NCI-H524 treated with DMSO at 0.1 percent for 48 hours (cell line): ENCODE measurements at places on chromosomes 3 and 15.

DNA sequence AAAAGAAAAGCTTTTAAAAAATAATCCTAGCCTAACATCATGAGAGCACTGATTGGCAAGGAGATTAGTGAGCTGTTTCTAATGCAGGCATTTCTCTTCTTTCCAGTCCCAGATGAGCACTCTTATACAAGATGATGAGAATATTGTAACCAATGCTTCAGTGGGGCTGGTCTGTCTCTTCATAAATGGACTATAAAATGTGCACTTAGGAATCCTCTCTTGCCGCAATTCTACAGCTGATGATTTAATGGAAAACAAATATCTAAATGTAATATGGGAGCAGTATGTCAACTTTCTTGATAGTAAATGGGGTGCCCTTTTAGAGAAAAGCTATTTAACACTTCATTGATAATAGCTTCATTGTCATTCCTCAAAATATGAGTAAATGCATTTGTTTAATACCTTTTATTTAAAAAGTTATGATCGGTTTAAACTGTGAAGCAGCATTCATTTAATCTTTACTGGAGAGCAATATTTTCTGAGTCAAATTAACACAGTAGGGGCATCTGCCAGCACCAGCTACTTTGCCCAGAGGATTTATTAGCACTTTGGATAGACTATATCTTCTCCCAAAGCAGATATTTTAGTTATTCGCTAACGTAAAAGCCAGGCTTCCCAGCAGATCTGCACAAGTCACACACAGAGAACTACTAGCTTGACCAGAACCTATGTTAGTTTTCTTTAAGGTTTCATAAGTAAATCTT, 985.9 kb downstream of the DIPK2A start:
- no peak for DNase-seq

DNA sequence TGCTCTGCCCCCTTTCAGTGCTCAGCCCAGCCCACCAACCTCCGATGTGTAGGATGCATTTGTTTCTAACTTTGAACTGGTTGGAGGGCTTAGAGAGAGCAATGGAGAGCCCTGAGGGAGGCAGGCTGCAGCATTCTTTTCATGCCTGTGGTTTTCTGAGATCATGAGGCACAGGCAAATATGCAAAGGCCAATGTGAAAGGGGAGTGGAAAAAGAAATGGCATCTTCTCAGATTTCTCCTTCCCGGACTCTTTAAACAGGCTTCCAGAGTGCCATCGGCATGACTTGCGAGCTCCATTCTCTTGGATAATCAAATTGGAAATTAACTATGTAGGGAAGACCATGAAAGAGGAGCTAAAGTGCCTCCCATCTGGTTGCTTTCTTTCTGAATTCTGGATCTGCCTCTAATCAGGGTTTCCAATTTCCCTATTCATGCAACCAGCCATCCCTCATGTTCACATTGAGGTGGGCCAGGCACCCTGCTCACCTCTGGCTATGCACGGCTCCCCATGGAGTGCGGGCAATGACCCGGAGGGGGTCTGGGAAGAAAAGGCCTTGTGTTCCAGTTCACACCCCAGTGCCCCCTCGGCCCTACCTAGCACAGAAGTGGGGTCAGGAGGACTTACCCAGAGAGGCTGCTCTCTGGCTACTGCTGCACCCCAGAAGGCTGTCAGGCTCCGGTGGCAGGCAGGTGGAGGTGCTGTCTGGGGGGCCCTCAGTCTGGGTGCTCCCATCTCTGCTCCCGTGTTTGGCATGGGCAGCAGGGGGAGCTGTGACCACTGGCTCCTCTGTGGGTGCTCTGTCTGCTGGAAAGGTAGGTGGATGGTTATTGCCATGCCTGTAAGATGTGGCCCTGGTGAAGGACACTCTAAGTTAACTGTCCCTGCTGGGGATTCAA, 16.1 kb downstream of the AMOTL2 start:
- DNase-seq, result no peak

DNA sequence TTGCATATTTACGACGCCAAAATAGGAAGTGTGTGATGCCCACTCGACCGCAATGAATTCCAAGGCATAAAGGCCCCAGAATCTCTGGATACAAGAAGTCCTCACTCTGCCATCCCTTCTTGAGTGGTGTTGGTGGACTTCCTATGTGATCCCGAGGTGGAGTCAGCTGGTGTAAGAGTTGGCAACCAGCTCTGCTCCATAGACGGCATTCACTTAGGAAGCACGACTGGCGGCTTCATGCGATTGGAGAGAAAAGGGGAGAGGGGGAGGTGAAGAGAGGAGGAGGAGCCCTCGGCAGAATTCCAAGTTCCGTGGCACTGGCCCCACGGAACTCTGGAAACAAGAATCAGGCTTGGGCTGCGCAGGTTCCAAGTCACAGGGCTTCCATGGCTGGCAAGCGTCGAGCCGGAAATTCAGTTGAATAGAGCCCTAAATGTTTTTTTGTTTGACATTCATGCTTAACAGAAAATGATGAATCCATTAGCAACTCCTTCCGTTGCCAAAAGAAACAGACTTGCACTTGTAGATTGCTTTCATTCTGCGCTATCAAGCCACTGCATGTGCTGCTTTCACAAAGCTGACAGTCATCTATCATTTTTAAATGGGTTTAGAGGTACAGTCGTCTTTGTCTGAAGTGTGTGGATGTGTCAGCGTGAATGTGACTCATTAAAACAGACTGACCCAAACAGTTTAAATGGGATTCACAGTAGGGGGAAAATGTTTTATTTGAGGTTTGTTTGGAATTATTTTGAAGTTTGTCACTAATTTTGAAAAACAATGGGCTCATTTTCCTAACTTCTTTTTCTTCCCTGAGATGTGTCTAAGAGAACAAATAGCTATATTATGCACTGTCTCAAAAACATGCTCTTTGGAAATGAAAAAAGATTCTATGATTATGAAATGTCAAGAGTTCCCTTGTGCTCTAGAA, 428.3 kb upstream of the ATP11B start:
- no peak for DNase-seq

GRCh38 chr3:127394031-127394430, 106.2 kb upstream of the PRR20G start:
- no peak for DNase-seq

DNA sequence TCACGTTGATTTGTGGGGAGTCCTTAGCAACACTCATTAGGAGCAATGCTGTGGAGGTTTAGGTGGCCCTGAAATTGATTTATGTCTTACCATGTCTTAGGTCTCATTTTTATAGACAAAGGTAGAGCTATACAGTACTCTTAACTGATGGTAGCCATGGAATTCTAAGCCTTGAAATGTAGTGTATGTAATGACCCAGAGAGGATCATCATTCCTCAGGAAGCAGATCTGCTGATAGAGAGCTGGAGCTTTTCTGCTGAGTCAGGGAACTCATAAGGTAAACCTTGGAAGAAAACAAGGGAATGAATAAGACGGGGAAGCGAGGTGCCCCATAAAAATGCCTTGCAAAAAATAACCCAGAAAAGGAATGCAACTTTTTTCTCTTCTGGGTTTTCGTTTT, 34.0 kb upstream of the ZNF639 start:
- DNase-seq, result no peak

GRCh38 chr3:4336850-4337546, 33.8 kb downstream of the SETMAR start:
- no peak for DNase-seq

DNA sequence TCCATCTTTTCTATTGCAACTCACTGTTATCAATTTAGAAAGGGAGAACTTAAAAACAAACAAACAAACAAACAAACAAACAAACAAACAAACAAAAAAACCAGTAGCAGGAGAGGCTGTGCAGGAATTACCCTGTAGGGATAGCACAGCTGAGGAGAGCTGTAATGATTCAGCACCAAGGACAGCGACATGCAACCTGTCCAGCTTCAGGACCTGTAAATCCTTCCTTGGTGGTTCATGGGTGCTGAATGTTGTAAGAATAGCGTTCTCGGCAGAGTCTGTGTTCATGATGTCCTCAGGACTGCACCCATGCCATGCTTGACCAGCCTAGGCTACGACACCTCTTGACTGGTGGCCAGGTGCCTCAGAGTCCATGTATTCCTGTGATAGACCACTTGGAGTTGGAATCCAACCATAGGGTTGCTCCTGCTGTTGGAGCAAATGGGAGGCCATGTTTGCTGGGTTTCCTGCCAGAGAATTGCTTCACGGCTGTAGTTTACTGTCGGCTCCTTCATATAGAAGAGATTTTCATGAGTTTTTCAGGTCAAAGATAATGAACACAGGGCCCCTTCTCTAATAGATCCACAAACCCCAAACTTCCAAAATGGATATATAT, 65.9 kb downstream of the CACNA2D3 start:
- no peak for DNase-seq

DNA sequence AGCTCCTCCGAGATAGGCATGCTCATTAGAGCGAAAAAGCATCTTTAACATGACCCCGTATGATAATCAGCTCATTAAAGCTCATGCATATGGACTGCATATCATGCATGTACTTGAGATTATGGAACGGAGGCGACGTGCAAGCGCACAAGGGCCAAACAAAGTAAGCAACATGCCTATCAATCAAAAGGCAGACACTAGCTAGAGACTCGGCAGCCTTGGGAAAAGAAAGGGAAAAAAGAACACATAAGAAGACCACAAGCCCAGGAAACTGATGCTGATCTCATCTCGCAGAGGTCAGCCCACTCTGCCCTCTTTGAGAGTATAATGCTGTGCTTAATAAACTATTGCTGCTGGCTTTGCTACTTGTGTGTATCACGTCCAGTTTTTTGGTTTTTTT, 2.6 kb upstream of the ACOX2 start:
- DNase-seq, result no peak

- peak; percentile 76 for DNase-seq
Observed at GRCh38 chr3:40024526-40024925, 215.1 kb downstream of the MYRIP start.

DNA sequence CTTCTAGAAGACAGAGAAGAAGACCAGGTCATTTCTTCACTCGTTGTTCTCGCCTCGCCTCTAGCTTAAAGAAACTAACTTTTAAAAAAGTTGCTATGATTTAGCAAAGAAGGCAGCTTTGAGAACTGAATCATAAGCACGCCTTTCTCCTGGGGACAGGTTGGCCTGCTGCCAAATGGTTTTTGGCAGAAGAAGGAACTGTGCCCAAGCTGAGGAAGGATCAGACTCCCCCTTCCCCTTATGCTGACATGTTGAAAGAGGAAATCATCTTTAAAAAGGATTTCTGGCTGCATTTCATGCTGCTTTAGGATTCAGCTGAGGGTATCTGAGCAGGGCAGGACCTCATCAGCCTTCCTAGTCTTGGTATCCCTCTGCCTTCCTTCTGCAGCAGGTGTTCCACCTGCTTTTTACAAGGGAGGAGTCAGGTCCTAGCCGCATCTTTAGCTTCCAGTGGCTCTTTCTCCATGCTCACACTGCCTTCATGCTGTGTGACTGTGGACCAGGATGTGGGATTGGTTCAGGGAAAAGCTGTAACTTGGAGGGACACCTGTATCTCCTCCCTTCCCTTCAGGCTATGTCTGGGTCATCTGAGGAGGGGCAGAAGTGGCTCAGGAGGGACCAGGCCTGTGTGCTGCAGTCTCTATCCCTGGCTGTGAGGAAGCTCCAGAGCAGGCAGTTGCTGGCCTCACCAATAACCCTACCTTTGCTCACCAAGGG, 34.1 kb upstream of the HACD2 start:
- DNase-seq, result no peak

- no peak for DNase-seq
Observed at GRCh38 chr3:160023476-160023875, 34.8 kb downstream of the IL12A start.

DNA sequence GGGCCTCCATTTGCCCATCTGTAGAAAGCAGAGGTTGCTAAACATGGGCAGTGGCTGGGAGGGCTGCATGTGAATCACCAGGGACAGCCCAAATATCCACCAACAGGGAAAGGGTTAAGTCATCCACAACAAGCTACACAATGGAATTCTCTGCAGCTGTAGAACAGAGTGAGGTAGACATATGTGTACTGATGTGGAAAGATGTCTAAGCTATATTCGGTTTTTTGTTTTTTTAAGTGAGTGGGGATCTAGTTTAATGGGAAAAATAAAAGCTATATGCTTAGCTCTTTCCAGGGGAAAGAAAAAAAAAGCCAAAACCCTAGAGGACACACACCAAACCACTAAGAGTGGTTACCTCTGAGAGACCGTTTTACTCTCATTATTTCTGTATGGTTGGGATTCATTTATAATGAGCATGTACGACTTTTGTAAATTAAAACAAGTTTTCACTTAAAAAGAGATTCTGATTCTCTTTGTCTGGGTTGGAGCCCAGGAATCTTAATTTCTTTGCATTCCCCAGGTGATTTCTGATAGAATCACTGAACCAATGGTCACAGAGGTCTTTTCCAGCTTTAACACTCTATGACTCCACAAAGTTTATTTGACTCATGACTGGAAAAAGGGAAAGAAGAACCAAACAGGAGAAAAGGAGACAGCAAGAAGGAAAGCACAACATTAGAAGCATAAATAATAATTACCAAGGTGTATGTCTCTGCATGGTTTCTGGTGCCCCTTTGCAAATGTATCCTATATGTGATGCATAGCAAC, 19.1 kb downstream of the CRABP1 start:
- DNase-seq, result no peak

- no peak for DNase-seq
Observed at GRCh38 chr3:14550651-14551611, 10.8 kb upstream of the GRIP2 start.

- no peak for DNase-seq
Observed at GRCh38 chr15:40940296-40940801, 11.2 kb downstream of the DLL4 start.

GRCh38 chr3:11413071-11413470, 140.9 kb downstream of the ATG7 start:
- no peak for DNase-seq

DNA sequence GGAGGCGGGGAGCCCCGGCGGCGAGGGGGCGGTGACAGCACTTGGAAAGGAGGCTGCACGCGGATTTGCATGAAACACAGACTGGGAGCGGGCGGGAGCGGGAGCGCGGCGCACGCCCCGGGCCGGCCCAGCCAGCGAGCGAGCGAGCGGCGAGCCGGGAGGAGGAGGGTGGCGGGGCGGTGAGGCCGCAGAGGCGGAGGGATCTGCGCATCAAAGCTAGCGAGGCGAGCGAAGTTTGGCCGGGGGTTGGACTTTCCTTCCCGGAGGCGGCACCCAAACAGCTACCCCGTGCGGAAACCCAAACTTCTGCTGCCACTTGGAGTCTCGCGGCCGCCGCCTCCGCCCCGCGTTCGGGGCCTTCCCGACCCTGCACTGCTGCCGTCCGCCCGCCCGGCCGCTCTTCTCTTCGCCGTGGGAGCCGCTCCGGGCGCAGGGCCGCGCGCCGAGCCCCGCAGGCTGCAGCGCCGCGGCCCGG, at the start of gene SMAD3:
SMAD3 (plus strand) TSS at position 72 of the 475 bp plus-strand sequence. CDS start 553 bp downstream, outside the sequence.
- DNase-seq, result no peak

GRCh38 chr3:44954304-44954703, 21.7 kb downstream of the ZDHHC3 start:
- DNase-seq, result no peak

GRCh38 chr15:94383041-94383440, 151.7 kb downstream of the MCTP2 start:
- no peak for DNase-seq

GRCh38 chr3:23574822-23575315, 230.9 kb upstream of the UBE2E1 start:
- no peak for DNase-seq

- peak; percentile 28 for DNase-seq
Observed at GRCh38 chr15:96356494-96357455, 26.3 kb downstream of the NR2F2 start.
